Stimulated activated CD4-positive, alpha-beta T cell treated with anti-CD3 and anti-CD28 coated beads, Interleukin-4, amount 100 ng/mL, for 4 hours (primary cell): ENCODE measurements at places on chromosomes 4 and X.

DNA sequence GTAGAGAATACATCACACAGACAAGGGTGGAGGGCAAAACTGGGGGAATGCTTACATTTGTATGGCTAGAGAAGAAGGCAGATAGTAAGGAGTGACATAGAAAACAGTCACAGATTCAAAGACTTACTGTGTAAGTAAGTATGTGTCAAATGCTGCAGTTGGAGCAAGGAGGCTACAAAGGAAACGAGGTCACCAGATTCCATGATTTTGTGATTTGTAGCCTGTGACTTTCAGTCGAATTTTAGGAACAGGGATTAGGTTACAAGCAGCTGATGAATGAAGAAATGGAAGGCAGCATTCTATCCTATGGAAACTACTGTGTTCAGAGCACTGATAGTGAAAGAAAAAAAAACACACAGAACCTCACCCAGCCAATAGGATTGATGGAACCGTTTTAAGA is 407.9 kb downstream of the IL15 start:
- no peak for DNase-seq

DNA sequence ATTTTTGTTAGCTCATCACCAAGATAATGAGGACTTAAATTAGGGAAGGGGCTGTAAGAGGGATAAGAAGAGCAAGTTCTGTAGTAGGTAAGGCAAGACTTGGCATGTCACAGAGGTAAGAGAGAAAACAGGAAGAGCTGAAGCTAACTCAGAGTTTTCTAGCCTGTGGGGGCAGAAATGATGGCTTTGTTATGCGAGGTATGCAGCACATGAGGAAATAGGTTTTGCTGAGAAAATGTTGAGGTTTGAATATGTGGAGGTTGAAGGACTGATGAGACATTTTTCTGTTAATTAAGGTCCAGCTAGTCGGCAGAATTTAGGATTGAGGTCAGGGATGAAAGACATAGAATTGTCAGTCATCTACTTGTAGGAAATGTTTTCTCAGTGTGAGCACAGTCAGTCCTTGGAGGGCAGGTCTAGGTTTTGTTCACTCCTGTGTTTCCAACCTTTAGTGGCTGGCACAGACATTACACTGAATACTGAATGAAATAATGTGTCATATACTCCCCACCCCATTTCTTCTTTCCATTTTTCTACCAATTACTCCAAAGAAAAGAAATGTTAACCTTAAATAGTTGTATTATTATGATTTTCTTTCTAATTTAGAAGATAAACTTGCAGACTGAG is 154.0 kb upstream of the AADAT start:
- no peak for DNase-seq

DNA sequence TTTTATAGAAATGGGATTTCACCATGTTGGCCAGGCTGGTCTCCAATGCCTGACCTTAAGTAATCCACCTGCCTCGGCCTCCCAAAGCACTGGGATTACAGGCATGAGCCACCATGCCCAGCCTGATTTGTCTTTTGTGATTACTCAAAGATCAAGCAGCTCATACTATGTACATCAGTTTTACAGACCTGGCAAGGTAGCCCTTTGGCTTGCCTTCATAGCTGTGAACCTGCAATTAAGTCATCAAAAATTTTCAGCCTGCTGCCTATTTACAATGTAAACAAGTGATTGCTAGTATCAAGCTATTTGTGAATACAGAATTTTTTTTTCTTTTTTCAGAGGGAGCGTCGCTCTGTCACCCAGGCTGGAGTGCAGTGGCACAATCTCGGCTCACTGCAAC is 46.2 kb downstream of the GSX2 start:
- no peak for DNase-seq

GRCh38 chr4:161573836-161574235 is 590.0 kb downstream of the FSTL5 start:
- no peak for DNase-seq
